Immature natural killer cell (primary cell): ENCODE measurements at places on chromosomes 16 and 17.

- DNase-seq: no peak
These were observed 4.1 kb upstream of the CLDN9 start for GRCh38 chr16:3008690-3009037.

GRCh38 chr17:34755981-34756636 is 176.7 kb downstream of the TMEM132E start:
- DNase-seq: no peak

GRCh38 chr16:47018223-47018891 is 44.9 kb upstream of the DNAJA2 start:
- DNase-seq: peak; percentile 3

- DNase-seq: no peak
These were observed 14.5 kb downstream of the OTOP3 start for GRCh38 chr17:74950207-74950606.

GRCh38 chr16:63652091-63652490 is 1469.8 kb downstream of the CDH11 start:
- no peak for DNase-seq

GRCh38 chr16:10541366-10541765 is 39.0 kb downstream of the EMP2 start:
- no peak for DNase-seq

DNA sequence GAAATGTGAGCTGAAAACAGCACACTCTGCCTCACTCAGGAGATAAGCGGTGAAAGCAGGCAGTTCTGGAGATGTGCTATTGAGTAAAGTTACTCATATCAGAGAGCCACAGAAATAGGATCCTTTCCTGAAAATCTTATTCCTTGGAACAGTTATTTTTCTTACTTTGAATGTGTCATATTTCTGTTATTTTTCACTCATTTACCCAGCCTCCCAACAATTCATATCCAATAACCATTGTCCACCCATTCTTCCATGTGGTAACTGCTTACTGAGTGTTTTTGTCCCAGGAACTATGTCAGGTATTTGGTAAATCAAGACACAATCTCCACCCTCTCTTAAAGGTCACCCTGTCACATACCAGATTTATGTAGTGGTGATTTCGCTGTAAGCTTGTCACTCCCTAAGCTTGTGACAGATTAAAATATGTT is 144.9 kb downstream of the PARN start:
- DNase-seq: no peak

DNA sequence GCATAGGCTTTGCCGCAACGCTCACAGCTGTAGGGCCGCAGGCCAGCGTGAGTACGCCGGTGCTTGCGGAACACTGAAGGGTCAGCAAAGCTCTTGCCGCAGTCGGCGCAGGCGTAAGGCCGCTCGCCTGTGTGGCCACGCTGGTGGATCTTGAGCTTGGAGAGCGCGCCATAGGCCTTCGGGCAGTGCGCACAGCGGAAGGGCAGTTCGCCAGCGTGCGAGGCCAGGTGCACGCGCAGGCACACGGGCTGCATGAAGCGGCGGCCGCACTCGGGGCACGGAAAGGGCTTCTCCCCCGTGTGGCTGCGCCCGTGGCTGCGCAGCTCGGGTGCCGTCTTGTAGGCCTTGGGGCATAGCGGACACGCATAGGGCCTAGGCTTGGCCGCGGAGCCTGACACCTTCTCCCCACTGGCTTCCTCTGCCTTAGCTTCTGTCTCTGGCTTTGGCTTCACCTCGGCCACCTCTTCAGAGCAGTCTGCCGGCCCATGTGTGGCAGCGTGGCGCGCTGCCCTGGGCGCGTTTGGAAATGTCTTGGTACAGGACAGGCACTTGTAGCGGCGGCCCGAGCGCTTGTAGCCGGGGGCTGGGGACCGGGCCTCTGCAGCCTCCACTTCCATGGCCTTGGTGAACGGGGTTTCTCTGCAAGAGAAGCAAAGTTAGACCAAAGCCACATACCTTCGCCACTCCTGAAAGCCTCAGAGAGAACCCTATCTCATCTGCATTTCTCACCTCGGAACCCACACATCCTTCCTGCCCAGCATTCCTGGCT is 10.0 kb downstream of the ZNF668 start:
- peak; percentile 77 for DNase-seq

DNA sequence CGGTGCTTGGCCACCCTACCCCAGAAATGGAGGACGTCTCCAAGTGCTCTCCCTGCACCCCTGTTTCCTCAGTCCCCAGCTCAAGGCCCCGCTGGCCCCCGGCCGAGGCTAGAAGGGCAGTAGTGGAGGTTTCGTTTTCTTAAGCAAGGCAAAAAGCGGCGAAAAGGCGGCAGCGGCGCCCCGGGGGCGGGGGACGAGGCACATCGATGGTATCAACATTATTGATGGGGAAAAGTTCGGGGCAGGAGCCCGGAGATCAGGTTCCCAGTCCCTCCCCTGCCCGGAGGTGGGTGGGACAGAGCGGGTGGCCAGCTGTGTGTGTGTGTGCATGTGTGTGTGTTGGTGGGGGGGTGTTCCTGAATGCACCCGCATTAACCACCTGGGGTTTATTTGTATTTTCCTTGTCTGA is 4.1 kb upstream of the SALL1 start:
- no peak for DNase-seq

GRCh38 chr16:74580833-74581232 is 26.1 kb downstream of the GLG1 start:
- no peak for DNase-seq

GRCh38 chr17:43848601-43849000 is 1.6 kb downstream of the CD300LG start:
- no peak for DNase-seq

DNA sequence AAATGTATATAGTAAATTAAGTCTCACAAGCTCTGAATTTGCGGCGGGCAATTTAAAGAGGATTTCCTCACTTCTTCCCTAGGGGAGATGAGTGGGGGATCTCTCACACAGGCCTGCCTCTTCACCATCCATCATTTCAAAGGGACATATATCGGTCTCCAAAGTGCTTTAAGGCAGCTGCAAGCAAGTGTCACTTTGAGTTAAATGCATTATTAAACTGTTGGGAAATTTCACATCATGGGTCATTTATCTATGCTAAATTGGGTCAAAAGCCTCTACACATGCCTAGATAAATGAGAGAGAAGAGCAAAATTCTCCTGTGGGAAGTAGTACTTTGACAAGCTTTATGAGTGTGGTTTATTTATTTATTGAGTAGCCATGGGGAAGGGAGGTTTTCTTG is 1106.1 kb upstream of the GOT2 start:
- no peak for DNase-seq

DNA sequence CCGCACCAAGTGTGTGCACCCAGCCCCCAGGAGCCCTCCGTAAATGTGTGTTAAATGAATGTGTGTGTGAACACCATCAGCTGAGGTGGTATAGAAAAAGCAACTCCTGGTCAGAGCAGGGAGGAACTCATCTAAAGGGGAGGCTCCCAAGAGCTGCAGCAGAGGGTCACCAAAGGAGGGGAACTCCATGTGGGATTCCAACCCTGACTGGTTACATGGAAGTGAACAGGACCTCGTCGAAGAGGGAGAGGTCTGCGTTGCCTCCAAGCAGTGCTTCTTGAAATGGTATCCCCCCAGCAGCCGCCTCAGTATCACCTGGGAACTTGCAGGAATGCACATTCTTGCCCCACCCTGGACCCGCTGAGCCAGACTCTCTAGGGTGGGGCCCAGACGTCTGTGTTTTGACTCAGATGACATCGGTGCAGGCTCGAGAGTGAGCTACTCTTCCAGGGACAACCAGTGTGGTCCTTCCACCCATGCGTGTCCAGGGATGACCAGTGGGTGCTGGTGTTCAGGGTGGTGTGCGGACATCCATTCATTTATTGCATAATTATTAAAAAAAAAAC is 30.8 kb downstream of the ADCY9 start:
- no peak for DNase-seq
